ENCODE measurements at places on chromosomes 13 and 19. TPM values are rescaled to one million over a fixed set of nuclear protein-coding genes. Genes with fewer than 3 reads are reported as not detected.

HAUS8 gene
- total RNA-seq = 8.4 TPM

DNA sequence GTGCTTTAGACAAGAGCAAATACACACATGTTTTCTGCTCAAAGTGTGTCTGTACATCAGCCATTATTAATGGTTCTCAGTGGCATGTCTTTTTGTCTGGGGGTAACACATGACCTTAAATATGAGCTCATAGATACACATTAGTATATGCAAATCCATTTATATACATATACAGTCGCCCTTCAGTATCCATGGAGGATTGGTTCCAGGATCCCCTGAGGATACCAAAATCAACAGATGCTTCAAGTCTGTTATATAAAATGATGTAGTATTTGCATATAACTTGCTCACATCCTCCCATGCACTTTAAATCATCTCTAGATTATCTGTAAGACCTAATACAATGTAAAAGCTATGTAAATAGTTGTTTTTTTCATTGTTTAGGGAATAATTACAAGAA lies 298.1 kb downstream of the OLFM4 start:
- DNase-seq = no peak

DNA sequence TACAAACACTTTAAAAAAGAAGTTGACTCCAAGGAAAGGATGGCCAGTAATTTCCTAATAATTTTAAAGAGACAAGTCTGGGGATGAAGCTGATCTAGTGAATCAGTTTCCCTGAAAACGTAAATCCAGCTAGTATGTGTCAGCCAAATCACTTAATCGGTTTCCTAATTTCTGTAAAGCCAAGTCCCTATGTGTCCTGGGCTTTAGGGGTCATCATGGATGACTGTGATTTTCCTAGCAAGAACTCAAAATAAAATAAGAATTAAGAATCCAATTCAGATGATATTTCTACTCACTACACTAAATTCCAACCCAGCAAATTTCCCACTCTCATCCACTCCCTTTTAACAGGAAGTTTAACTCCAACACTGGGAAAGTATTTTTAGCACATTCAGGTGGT lies 35.9 kb downstream of the ELF1 start:
- no peak for DNase-seq

DNA sequence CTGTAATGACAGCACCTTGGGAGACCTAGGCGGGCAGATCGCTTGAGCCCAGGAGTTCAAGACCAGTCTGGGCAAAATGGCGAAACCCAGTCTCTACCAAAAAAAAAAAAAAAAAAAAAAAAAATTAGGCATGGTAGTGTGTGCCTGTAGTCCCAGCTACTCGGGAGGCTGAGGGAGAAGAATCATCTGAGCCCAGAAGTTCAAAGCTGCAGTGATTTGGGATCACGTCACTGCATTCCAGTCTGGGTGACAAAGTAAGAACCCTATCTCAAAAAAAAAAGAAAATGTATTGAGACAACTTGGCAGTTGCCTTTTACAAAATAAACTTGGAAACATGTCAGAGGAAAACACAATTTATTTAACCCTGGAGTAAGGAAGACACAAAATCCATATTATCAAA lies 26.8 kb downstream of the RBM26 start:
- no peak for DNase-seq

ADM5 gene
- total RNA-seq = 4.2 TPM

Measured in lung (tissue), 17 donors.